ENCODE measurements at places on chromosomes 5 and 9.

GRCh38 chr5:167296066-167296465 lies 995.4 kb upstream of the WWC1 start:
- DNase-seq, result no peak

GRCh38 chr5:131252824-131253171 lies 11.1 kb upstream of the CDC42SE2 start:
- no peak for DNase-seq

- no peak for DNase-seq
Observed at GRCh38 chr9:86735772-86736458, 211.4 kb downstream of the GAS1 start.

GRCh38 chr5:72018143-72018803 lies 89.0 kb upstream of the MAP1B start:
- no peak for DNase-seq

DNA sequence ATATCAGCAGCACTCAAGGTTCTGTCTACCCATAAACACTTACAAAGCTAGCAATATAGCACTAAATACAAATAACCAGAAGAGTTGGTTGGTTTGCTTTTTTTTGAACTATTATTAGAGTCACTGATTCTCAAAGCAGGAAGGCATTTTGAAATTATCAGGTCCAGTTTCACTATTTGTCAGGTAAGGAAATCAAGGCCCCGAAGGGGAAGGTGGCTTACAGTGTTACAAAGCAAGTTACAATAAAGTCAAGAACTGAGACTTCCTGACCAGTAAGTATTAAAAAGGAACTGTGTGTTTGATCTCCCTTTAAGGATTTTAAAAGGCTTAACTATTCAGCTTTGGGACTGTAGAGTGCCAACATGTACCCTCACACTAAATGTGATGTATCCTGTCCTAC lies 10.8 kb downstream of the C5orf15 start:
- DNase-seq, result no peak

DNA sequence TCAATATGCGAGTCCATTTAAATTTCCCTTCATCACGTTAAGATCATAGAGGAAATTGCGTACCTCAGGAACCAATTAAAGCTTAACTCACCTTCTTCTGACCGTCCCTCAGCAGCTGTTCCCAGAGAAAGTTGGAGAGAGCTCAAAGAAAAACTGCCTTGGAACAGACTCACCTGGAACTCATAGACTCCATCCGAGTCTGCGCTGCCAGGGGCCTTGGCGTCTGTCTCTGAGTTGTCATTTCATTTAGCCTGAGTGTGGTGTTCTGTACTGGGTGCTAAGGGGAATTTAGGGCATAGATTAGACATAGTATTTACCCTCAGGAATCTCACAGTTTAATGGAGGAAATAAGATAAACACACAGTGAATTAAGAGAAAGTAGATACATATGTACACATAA lies 892.7 kb downstream of the TLE1 start:
- no peak for DNase-seq

- DNase-seq, result no peak
Observed at GRCh38 chr5:16245249-16245648, 65.7 kb upstream of the MARCHF11 start.

All from fibroblast of skin of left biceps (primary cell).